ENCODE measurements at places on chromosomes 5 and 9. TPM values are rescaled to one million over a fixed set of nuclear protein-coding genes. Genes with fewer than 3 reads are reported as not detected.

DNA sequence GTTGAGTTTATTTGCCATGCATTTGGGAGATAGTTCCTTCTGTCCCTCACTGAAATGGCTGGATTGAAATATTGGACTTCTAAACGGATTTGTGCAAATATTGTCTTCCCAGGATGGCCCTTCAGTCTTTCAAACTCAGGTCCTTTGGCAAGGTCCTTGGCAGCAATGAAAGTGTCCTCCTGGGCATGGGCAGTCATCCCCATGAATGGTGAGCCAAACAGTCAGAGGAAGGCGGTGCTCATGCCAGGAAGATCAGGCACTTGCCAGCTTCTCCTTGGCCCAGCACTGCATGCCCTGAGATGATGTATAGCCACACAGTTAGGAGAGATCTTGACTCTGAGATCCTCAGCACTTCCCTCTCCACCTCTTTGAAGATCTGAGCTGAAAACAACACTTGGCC lies 221.4 kb upstream of the KLF4 start:
- DNase-seq = no peak

NNT gene
- total RNA-seq = 396 TPM

DNA sequence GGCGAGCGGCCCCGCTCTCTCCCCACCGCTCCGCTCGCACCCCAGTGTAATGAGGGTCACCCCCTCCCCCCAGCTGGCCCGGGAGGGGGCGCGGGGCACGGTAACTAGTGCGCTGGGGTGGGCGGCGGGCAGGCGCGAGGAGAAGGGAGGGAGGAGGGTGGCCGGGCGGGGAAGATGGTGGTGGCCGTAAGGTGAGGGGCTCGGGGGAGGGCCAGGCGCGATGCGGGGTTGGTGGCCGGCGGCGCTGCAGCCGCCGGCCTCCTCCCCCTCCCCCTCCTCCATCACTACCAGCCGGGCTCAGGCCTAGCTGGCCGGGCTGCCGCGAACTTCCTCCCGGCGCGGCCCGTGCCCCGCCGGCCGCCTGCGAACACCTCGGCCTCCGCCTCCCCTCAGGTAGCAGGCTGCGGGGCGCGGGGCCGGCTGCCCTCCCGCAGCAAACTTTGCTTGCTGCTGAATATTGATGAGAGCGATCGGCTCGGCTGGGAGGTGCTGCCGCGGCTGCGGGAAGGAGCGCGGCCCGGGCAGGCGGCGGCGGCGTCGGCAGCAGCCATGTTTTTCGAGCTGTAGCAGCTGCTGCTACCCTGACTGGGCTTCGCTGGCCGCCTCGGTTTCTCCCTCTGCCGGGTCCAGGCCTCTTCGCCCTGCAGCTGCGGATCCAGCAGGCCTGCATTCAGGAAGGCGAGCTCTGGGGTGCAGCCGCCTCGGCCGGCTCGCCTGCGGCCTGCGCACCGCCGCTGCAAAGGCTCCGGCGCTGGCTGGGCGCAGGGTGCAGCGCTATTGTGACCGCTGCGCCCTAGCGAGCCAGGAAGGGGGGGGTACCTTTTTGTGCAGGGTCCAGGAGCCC lies 502 bp downstream of the NSD1 start:
- DNase-seq = no peak

DNA sequence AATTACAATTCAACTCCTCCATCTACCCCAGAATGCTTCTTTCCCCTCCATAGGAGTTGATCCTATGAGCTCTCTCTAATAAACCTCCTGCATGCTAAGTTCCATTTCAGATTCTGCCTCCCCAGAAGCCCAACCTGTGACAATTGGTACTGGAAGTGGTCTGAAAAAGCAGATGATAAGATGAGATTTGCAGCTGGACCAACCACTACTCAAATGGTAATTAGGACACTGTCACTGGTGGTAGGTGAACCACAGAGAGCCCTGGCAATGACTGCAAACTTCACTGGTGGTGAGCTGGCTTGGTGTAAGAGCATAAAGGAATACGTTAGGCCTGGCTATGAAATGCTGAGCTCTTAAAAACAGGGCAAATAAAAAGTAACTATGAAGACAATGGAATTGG lies 112.6 kb downstream of the ESM1 start:
- no peak for DNase-seq

GLRA1 gene
- total RNA-seq = not detected

- peak; percentile 83 for DNase-seq
Observed at GRCh38 chr9:91197232-91198181, 164.2 kb downstream of the AUH start.

DNA sequence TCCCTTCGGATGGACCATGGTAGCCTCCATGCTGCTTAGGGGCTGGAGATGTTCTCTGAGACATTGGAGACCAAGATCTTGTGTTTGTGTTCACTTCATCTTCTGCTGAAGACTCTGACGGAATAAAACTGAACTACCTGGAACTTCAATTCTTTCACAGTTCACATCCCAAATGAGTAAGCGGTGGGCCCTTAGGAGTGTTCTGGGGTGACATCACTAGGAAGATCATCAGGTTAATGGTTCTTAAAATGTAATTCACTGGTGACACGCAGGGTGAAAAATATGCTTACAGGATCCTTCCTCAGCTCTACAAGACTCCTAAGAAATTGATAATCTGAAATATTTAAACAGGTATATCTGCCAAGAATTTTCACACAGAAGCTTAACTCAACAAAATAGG lies 561.5 kb downstream of the SEMA5A start:
- DNase-seq = no peak

DNA sequence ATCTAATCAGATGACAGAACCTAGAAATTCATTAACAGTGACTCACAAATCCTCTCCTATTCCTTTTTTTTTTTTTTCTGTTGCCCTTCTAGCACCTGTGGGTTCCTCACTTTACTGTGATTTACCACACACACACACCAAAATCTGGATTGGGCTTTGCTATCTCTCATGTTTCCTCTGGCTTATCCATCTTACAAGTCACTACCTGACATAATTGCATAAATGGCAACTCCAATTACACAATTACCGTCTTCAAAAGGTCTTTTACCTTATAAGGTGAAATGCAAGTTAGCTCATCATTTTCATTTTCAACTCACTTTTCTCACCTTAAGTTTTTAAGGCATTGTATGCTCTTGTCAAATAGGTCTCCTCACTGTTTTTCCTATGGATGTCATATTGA lies 426.3 kb upstream of the MEF2C start:
- DNase-seq = no peak

NOXA1 gene
- total RNA-seq = 3.3 TPM

LCN1 gene
- not detected for total RNA-seq

TIGD6 gene
- 2.7 TPM for total RNA-seq

- DNase-seq = no peak
Observed at GRCh38 chr5:135740475-135740874, 94.0 kb upstream of the SLC25A48 start.

RAI14 gene
- total RNA-seq = 17.5 TPM

- DNase-seq = no peak
Observed at GRCh38 chr9:107513464-107514100, 24.0 kb upstream of the KLF4 start.

GRCh38 chr5:180156141-180156540 lies 52.9 kb downstream of the RASGEF1C start:
- no peak for DNase-seq

SV2C gene
- total RNA-seq = 0.67 TPM

FCN2 gene
- not detected for total RNA-seq

HMGCR gene
- total RNA-seq = 12.6 TPM

DNA sequence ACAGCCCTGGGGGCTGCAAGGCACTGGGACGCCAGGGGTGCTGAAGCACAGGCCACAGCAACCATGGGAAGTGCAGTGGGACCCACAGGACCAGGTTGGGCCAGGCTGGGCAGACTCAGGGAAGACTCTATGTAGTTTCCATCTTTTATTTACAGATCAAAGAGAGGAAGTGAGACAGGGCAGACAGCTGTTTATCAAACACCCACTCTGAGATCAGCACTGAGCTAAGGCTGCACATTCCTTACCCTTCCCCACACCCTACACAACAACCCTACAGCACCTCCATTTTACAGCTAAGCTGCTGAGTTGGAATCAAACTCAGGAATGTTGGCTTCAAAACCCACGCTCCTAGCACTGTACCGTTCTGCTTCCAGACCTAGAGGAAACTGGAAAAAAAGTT lies 19.8 kb downstream of the BARHL1 start:
- no peak for DNase-seq

DNA sequence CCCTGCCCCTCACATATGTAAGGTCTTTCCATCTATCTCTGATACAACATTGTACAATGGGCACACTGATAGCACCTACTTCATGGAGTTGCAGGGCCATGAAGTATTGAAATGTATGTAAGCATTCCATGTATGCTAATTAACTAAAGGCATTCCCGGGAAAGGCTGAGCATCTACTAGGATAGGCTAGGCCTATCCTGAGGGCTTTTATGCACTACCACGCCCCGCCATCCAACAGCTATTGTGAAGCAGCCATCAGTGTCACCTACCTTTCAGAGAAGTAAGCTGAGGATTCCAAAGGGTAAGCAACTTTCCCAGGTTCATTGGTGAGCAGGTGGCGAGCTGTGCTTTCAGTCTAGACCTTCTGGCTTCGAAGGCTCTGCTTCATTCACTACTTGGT lies 47.6 kb downstream of the NSG2 start:
- DNase-seq = no peak

- no peak for DNase-seq
Observed at GRCh38 chr5:77444356-77444755, 47.8 kb downstream of the WDR41 start.

GRCh38 chr9:137302449-137303150 lies 529 bp upstream of the NRARP start:
- DNase-seq = no peak

ETF1 gene
- total RNA-seq = 86.8 TPM

F2RL2 gene
- 3.4 TPM for total RNA-seq

DNA sequence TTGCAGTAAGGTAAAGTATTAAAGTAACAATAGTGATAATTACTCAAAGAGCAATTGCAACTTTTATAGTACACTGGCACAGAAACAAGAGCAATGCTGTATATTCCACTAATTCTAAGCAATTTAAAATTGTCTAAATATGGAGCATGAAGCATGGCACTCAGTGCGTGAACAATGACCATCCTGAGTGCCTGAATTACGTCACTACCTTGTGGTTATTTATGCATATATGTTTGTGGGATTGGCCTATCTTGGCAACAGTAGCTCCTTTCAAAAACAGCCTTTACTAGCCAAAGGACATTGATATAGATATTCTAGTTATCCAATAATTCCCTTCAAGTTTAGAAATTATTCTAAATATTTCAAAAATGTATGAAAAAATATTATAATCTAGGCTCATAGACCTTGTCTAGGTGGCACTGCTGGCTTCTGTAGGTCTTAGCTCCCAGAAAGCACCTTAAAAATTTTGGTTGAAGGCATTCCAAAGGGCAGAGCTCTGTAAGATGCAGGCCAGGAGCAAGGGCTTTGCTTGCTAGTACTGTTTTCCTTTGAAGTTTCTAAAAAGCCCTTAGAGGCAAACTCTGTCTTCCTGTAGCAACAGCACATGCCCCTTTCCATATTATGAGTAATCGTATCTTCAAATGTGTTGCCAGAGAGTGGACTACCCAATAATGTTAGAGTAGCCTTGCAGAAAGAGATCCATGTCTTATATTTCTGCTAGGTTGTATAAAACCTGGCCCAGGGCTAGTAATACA lies 719.3 kb downstream of the NR2F1-AS1 start:
- no peak for DNase-seq

HK3 gene
- 4.3 TPM for total RNA-seq

SLC22A4 gene
- 2.2 TPM for total RNA-seq
